ENCODE measurements at places on chromosomes 6 and 20.

- DNase-seq: no peak
These were observed 504.9 kb upstream of the MARCKS start for GRCh38 chr6:113352029-113352801.

DNA sequence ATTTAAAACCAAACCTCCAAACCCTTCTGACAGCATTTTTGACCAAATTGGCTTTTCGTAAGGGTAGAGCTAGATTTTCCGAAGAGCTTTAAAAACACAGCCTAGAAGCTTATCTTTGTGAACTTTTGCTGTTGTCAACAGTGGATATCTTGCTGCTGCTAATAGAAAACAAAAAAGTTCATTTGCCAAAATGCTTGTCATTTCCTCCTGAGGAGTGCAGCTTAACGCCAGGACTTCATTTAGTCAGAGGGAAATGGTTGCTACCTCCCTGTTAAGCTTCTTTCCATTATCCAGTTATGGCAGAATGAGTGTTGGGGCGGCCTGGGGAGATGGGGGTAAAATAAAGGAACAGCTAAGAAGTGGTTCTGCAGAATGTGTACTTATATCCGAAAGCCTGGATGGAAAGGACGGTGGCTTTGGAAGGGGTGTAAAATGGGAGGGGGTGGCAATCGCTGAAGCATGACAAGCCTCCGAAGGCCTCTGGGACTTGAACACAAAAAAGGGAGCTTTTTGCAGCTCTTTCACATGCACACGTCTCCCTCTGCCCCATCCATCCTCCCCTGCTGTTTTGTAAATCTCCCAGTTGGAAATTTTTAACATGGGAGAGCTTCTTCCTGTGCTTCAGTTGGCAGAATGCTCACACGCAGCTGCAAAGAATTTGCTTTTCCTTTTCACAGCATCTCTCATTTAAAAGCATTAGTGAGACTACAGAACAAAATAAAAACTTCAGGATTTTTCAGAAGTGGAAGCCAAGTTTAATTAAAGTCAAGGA, 22.5 kb downstream of the JARID2 start:
- no peak for DNase-seq

GRCh38 chr20:36153736-36154699, 522 bp upstream of the EPB41L1 start:
- peak; percentile 51 for DNase-seq

GRCh38 chr20:4469910-4470309, 251.8 kb upstream of the PRND start:
- DNase-seq: no peak

DNA sequence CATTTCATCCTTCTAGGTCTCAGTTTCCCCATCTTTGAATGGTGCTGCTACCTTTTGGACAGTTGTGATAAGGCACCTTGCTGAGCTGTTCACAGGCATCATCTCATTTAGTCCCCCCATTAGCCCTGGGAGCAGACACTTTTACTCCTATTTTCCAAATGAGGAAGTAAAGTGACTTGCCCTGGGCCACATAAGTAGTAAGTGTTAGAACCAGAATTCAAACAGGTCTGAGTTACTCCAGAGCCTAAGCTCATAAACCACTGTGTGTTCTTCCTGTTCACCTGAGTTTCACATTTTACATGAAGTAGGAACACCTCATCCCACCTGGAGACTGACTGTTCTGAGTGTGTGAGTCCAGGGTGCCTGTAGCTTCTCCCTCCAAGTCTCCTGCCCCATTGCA, 43.5 kb upstream of the EPB41L1 start:
- DNase-seq: no peak

DNA sequence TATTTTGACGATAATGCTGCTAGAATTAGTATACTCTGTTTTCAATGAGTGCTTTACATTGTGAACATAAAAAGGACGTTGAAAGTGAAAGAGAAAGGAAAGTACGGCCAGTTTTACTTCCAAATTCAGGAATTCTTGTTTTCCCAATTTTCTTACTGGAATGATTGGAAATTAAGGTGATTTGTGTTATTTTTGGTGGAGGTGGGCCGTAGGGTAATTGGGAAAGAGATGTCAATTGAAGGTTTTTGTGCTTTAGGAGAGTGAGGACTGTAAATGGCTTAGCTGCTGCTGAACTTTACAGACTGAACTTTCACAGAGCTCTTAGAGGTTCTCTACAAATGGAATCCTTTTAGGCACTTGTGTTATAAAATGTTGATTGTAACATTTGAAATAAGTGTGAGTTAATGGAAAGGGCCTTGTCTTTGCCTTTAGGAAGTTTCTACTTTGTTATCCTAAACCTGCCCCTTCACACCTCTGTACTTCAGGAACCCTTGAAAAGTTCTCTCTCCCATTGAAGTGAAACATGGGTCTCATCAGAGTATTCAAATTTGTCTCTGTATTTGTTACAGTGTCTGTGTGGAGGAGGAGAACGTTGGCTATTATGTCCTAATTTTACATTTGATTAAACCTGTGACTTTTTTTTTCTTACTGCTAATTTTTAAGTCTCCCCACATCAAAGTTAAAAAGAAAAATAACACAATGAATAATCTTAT, 256.4 kb downstream of the ARID1B start:
- DNase-seq: no peak

DNA sequence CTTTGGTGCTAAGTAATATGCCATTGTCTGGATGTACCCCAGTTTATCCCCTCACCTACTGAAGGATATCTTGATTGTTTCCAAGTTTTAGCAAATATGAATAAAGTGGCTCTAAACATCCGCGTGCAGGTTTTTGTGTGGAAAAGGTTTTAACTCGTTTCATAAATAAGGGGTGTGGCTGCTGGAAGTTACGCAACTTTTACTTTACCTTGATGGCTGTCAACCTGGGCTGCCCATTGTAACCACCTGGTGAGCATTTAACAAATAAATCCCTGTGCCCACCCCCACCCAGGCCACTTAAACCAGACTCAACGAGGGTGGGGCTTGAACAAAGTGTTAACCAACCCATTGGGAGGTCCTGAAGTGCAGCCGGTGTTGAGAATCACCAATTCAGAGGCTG, 187.8 kb downstream of the NRN1 start:
- no peak for DNase-seq

DNA sequence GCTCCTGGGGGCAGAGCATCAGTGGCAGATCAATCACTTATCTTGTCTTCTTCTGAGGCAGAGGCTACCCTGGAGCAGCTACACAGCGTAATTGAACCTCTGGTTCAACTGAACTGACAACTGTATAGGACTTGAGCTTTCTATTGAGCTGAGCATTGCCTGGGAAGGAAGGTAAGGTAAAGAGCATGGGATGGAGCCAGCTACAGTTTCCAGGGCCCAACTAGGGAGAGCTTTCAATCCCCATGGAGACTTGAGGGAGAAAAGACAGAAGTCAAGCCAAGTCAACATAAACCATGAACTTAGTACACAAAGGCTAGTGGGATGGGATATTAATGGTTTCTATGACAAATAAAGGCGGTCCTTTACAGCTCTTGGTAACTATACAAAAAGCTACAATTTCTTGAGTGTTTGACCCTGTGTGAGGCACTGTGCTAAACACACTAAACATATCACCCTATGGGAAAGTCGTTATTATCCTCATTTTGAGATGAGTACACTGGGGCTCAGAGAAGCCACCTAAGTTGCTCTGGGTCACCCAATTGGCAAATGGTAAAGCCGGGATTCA, 140.7 kb upstream of the SLC22A23 start:
- no peak for DNase-seq

GRCh38 chr20:3796477-3797225, 541 bp downstream of the CDC25B start:
- DNase-seq: no peak

GRCh38 chr6:128731249-128732165, 151.4 kb upstream of the LAMA2 start:
- DNase-seq: no peak

All from urinary bladder (tissue), 4 donors.